NCI-H460 (cell line): ENCODE measurements at places on chromosomes 3 and 15. TPM values are rescaled to one million over a fixed set of nuclear protein-coding genes. Genes with fewer than 3 reads are reported as not detected.
A peak's percentile ranks its signal among the peaks of the same experiment; 100 is the strongest.

GRCh38 chr15:59276225-59277178 lies 69.9 kb downstream of the LDHAL6B start:
- no peak for DNase-seq

- DNase-seq: no peak
These were observed 292.3 kb downstream of the TLE3 start for GRCh38 chr15:69805248-69805953.

DNA sequence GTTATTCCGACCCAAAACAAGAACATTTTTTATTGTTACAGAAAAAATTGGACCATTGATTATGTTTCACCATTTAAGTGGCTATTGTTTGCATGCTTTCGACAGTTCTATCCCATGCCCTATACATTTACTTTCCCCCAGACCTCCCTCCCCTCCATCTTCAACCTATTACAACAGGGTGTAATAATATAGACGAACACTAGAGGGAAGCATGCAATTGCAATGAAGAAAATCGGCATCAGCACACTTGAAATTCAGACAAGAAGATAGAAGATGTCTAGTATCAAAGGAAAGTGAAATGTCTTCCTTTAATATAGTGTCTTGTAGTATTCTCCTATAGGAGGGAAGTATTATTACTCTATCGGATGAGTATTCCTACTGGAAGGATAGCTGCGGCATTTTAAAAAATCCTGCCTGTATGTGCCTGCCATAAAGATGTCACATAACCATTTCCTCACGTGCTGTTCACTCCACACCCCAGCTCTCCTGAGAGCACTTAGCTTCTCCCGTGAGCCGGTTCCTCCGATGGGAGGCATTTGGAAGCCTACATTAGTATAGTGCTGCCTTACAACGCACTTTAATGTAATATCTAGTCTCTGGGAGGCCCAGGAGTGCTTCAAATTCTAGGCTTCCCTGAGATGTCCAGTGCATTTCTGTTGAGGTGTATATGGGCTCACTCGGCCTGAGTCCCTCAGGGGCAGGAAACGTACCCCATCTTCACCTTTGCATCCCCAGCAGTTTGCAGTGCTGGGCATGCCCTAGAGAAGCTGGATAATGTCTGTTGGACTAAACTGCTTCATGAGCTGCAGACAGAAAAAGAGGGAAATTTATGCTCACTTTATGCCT lies 17.8 kb upstream of the ERICH6 start:
- DNase-seq: peak; percentile 42

GRCh38 chr3:146139586-146140110 lies 21.3 kb downstream of the PLOD2 start:
- DNase-seq: no peak

The GCNT3 gene
- 0.29 and 0.50 TPM in 2 replicates for total RNA-seq

DNA sequence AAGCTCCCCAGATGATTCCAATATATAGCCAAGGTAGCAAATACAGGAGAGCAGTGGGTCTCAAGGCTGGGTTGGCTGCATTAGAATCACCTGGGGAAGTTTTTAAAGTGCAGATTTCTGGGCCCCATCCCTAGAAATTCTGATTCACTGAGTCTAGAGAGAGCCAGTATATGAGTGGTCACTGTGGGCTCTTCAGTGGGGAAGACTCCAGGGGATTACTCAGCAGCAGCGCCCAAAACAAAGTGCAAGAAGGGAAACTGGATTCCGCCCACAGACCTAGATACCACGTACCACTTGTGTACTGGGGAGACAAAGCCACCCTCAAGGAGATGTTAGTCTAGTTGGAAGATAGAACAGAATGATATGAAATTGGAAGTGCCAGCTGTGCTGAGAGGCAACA lies 40.0 kb downstream of the NME9 start:
- no peak for DNase-seq
